ENCODE measurements at places on chromosomes 4 and X.

GRCh38 chr4:43047058-43047457, 154.5 kb downstream of the GRXCR1 start:
- no peak for DNase-seq

- DNase-seq = no peak
Measured at GRCh38 chr4:104641418-104641817, 146.7 kb upstream of the CXXC4 start.

- DNase-seq = no peak
Measured at GRCh38 chrX:78725287-78725686, 22.2 kb upstream of the LPAR4 start.

DNA sequence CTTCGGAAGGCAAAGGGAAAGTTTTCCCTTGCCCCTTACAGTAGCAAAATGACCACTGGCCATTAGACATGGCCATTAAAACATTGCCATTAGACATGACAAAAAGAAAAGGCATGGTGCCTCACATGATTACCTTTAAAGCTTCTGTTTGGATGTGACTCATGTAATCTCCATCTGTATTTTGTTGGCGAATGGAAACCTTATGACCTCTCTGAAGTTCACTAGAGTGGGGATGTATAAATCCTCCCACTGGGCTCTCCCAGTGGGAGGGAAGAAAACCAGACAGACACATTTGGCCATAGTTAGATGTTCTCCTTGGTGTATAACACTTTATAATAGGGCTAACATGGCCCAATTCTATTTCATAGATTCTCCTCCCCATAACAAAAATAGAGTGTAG, 152.6 kb downstream of the MAGEB17 start:
- no peak for DNase-seq

Measured in activated CD4-positive, alpha-beta T cell treated with anti-CD3 and anti-CD28 coated beads, Interleukin-2, amount 50 U/mL, for 16 hours (primary cell).